ENCODE measurements at places on chromosomes 3 and 15.

DNA sequence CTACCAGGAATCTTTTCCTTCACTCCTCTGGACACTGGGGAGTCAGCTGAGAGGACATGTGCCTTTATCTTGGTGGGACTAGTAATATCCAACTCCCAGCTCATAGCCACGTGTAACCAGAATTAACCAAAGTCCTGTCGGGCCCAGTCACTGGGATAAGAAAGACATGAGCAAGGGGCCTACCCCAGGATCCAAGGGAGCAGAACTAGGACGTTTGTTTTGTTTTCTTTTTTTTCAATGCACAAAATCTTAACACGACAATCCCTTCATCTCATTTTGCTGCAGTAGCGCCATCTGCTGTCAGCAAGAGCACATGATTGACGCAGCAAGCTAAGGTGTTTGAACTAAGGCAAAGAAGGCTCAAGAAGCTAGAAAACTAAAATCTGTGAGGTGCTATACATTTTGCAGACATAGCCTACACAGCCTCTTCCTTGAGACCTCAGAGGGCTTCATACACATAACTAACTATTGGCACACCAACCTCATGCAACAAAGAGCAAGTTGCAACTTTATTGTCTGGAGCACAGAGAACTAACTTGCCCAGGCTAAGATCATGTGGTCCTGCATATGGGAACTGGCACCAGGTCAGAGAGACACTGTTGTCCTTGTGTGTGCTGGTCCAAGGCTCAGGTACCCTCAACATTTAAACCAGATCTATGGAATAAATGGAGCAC lies 43.6 kb downstream of the RLBP1 start:
- peak; percentile 43 for DNase-seq

GRCh38 chr3:51620543-51620942 lies 50.5 kb upstream of the TEX264 start:
- no peak for DNase-seq

GRCh38 chr3:40679290-40679689 lies 154.5 kb downstream of the ZNF621 start:
- no peak for DNase-seq

- DNase-seq = no peak
These were observed 9.9 kb downstream of the CHDH start for GRCh38 chr3:53836084-53836872.

DNA sequence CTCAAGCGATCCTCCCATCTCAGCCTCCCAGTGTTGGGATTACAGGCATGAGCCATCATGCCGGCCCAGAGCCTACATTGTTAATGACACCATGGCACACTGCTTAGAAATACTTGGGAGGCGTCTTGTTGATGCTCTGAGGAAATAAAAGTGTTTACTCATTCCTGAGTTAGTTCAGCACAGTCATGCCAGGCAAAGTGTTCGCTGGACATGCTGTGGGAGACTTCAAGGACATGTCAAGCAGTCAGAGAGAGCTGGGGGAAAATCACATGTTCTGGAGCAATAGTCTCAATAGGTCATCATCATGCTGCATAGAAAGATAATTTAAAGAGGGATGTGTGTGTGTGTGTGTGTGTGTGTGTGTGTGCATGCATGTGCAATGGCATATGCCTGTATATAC lies 37.5 kb downstream of the TTC23 start:
- no peak for DNase-seq

DNA sequence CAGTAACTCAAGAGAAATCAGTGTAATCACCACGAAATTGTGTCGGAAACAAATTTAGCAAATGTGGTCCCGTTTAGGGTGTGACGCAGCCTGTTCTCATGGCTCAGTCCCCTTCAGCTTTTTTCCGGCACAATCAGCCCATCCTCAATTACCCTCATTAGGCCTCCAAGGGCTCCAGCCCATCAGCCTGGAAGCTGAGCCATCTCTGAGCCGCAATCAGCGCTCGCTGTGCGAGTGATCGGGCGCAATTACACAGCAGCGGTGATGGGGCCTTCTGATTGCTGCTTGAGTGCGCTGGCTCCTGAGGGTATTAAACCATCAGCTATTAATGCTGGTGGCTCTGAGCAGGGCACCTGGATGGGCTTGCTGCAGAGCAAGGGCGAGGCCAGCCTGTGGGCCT lies 55.6 kb downstream of the PLXNA1 start:
- DNase-seq = no peak
